Renal cortical epithelial cell (primary cell): ENCODE measurements at places on chromosomes 11 and 22.
A peak's percentile ranks its signal among the peaks of the same experiment; 100 is the strongest.

DNA sequence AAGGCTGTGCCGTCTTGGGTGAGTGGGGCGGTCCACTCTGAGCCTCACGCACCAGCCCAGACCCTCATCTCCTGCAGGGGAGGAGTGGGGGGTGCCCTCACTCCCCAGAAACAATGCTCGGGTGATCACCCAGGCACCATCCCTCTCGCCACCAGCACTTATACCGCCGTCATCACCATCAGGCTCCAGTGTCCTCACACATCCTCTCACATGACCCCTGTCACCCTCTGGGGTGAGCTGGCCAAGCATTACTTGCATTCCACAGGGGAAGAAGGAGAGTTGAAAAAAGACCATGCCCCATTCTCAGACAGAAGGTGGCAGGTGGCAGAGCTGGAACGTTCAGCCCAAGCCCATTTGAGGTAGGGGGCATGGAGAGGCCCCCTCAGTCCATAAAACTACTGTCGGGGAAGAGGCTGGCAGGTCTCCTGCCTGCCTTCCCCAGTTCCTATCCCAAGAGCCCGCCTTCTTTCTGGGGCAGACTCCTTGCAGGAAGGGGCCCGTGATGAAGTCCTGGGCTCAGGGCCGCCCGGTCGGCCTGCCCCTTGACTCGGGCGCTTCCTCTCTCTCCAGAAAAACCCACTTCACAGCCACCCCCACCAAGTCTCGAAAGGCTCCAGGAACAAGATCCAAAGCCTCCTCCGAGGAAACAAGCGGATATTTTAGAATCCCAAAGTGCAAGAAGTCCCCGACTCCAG, 153.3 kb downstream of the DSCAML1 start:
- DNase-seq = no peak

GRCh38 chr11:46778416-46778815, 59.4 kb downstream of the F2 start:
- no peak for DNase-seq

- peak; percentile 73 for DNase-seq
Measured at GRCh38 chr22:30602049-30602448, 4.9 kb upstream of the TCN2 start.

DNA sequence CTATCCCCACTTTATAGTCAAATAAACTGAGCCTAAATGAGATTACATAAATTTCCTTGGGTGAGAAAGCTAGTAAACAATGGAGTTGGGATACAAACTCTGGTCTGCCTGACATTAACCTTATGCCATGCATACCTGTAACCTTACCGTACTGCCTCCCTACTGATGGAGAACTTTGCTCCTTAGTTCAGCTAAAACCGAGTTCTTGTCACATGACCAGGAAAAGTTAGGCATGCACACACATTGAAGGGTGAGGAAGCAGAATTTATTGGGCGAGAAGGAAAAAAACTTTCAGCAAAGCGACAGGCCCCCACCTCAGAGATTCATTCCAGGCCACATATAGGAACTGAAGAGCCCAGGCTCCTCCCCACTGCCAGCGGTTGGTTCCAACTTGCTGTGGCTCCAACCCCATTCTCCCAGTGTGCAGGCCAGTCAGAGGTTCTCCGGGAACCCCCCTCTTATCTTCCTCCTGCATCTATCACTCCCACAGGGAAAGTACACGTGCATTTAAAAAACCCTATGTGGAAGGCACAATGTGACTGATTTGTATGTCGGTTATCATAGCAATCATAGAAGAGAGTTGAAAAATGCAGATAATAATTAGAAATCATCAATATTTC, 3.2 kb upstream of the PIWIL4 start:
- DNase-seq = no peak

DNA sequence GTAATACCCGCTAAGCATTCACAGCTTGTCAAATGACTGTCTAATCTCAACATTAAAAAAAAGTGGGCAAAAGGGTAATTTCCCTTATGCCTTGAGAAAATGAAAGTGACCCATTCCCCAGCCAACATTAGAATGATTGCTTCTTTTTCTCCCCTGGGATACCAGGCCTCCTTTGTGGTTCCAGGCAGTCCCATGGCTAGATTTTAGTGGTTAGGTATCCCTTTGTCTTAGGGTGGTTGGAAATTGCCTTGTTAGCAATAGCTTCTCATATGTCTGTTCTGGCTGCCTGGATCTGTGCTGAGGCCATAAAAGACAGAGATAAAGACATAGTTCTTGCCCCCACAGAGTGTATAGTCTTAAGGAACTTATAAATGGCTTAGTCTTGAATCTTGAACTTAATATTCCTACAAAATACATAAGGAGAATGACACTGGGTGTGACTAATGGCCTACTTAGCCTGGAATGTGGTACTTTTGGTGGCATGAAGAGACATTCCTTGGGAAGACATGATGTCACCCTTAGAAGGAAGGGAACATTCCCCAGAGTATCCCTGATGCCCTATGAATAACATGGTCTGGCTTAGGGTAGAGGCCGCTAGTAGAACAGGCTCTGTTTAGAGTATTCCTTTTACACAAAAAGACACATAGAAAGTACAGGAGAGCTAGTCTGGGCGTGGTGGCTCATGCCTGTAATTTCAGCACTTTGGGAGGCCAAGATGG, 90.3 kb downstream of the ZBTB16 start:
- peak; percentile 71 for DNase-seq

- no peak for DNase-seq
Measured at GRCh38 chr11:95534226-95534625, 255.4 kb downstream of the FAM76B start.

DNA sequence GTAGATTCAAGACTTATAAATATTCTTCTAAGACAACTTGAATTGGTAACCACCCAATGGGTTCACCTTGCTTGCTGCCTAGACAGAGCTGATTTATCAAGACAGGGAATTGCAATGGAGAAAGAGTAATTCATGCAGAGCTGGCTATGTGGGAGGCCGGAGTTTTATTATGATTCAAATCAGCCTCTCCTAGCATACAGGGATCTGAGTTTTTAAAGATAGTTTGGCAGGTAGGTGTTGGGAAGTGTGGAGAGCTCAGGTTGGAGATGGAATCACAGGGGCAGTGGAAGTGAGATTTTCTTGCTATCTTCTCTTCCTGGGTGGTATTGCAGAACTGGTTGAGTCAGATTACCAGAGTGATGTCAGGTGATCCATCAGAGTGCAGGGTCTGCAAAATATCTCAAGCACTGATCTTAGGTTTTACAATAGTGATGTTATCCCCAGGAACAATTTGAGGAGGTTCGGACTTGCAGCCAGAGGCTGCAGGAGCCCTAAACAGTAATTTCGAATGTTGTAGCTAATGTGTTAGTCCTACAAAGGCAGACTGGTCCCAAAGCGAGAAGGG, 1448.6 kb upstream of the RAG2 start:
- DNase-seq = no peak

GRCh38 chr11:20609727-20610707, 10.6 kb downstream of the SLC6A5 start:
- peak; percentile 73 for DNase-seq

DNA sequence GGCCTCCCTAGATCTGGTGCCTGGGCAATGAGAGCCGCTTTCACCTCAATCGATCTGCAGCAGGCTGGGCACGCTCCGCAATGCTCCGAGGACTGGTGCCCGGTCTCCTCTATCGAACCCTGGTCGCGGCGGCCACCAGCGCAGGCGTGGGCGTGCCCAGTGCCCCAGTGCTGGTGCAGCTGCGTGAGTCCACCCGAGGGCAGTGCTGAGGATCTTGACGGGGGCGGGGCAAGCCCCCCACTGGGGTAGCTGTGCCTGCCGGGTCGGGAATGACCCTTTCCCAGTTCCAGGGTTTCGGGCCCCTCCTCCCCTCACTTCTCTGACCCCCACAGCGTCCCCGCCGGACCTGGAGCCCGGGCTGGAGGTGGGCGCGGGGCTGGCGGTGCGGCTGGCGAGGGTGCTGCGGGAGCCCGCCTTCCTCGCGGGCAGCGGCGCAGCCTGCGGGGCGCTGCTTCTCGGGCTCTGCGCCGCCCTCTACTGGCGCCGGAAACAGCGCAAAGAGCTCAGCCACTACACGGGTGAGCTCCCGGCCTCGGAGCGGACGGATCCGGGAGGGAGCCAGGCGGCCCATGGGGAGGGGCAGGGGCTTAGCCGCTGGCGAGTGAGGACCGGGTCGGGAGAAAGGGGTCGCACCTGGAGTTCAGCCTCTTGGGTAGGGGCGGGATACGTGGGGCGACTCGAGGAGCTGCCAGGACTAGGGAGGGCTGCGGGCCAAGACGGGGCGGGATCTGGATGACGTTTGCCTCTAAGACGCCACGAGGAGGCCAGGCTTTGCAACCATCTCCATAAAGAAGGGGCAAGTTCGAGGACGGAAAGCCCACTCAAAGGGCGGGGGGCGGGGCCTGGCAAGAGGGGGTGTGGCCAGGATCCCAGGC, 10.9 kb downstream of the ROBO3 start:
- peak; percentile 84 for DNase-seq

DNA sequence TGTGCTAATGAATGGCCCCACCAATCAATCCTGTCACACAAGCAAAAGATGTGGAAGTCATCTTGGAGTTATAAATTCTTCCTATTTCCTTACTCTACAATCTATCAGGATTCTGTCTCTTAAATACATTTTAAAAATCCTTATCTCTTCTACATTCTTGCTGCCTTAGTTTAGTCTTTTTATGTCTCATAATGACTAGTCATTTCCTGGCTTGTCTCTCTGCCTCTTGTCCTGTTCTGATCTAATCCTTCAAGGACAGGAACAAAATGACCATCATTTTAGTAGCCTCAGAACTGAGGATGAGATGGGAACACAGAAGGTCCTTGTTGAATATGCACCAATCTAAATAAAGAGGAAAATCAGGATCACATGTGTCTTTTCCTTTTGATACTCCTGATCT, 56.6 kb upstream of the LIN7C start:
- no peak for DNase-seq

GRCh38 chr11:70048279-70049024, 29.7 kb upstream of the ANO1 start:
- no peak for DNase-seq
